ENCODE measurements at places on chromosomes 2 and 18.

GRCh38 chr18:50527636-50528307, 32.1 kb upstream of the MAPK4 start:
- DNase-seq, result no peak

DNA sequence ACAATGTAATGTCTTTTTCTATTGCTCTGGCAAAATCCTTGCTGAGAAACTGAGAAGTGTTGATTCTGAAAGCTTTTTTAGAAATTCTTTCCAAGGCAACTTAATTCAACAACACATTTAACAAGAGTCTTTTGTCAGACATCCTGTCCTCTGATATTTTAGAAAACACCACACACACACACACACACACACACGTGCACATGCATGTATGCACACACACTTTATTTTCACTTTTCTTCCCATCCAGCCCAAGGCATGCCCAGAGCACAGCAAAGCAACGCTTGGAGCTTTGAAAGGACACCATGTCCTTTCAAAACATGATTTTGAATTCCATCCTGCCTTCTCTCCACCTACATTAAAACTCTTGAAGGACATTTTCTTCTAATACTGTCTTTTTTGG, 116.1 kb downstream of the ATL2 start:
- DNase-seq, result no peak

GRCh38 chr18:34999756-35000289, 41.4 kb upstream of the MAPRE2 start:
- no peak for DNase-seq

- DNase-seq, result no peak
Measured at GRCh38 chr2:40138314-40138713, 313.6 kb downstream of the SLC8A1 start.

- DNase-seq, result no peak
Measured at GRCh38 chr18:55593888-55594287, 5.9 kb upstream of the TCF4 start.

- DNase-seq, result no peak
Measured at GRCh38 chr18:14930076-14930475, 182.1 kb downstream of the ANKRD30B start.

- peak; percentile 23 for DNase-seq
Measured at GRCh38 chr2:117199511-117199910, 615.0 kb upstream of the DDX18 start.

DNA sequence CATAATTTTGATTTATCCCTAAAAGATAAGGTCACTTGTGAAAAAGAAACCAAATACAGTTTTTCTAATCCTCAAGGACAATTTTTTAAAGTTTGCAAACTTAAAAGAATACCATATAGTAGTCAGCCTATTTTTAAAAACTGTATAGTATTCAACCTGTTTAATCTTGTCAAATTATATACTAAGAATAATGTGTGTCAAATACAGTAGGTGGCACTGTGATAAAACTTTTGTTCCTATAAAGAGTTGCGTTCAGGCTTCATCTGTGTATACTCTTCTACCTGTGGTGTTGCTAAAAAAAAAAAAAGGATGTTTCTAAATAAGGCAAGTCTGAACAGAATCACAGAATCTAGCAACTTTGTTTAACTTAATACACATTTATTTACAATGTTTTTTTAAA, 68.6 kb downstream of the CCDC138 start:
- DNase-seq, result no peak

DNA sequence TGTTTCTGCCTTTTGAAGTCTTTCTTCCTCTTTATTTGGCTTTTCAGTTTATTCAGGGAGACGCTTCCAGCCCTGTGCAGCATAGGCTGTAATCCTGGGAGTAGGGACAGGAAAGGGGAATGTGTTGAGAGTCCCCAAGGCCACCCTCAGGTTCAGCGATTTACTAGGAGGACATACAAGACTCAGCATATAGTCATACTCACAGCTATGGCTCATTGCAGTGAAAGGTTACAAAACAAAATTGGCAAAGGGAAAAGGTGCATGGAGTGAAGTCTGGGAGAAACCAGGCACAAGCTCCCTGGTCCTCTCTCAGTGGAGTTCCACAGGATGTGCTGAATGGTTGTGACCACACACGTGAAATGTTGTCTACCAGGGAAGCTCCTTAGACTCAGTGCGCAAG, 49.6 kb upstream of the ZNF638 start:
- no peak for DNase-seq

DNA sequence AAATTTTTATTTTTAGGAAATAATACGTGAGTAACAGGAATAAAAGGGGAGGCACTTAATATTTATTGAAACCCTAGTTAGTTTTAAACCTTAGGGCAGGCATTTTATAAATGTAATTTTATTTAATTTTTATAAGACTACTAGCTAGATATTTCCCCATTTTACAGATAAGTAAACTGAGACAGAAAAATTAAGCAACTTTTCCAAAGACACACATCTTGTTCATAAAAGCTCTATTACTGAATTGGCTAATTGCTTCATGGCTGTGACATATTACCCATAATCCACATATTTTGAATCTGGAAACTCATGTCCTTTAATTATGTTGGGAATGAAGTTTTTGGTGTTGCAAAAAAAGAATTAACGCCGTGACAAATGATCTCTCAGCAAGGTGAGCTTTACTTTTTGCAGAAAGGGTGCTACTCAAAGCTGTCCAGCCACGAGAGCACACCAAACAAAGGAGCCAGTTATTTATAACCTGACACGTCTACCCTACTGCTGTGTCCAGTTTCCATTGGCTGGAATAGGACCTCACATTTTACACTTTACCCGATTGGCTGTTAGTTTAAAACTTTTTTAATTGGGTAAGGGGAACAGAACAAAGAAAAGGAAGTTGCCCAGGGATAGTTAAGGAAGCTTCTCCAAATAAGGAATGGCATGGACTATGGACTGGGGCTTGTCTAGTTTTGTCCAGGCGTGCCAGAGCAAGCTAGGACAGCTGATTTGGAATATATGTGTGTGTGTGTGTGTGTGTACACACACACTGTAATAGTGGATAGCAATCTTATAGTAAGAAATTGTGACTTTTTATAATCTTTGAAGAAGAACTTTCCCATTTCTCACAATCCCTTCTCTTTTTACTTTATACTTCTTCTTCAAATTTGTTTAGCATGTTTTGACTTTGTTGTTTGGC, 54.2 kb downstream of the COMMD1 start:
- DNase-seq, result no peak

GRCh38 chr2:160674146-160674750, 180.6 kb upstream of the RBMS1 start:
- no peak for DNase-seq

GRCh38 chr2:64750817-64751285, 97.1 kb upstream of the SERTAD2 start:
- DNase-seq, result peak; percentile 98

DNA sequence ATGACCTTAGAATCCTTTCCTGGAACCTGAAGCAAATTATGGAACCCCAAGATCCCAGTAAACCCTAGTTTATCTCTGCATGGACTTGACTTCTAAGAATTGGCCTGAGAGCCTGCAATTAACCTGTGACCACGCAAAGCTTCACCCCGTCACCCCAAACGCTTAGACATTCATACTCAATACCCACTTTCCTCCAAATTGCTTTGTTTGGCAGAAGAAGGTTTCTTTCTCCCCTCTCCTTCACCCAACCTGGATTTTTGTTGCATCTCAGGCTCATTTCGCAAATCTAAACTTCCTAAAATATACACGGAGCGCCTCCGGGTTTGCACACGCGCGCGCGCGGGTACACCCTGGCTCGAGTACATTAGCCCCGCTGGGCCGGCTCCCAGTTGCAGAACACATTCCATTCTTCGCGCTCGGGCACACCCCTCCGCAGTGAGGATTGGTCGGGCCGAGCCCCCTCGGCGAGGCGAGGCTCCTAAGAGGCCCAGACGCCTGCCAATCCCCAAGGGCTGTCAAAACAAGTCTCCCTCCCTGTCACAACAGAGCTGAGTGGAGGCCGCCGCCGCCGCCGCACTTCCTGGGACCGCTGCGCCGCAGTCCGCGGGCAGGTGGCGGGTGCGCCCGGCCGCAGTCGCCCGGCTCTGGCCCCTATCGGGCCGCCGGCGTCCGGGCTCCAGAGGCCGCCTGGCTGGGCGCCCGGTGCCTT, at the start of gene PLCL1:
Gene PLCL1, plus strand, starts transcription at position 545 of the 709 bp plus-strand sequence.
- DNase-seq, result peak; percentile 93

DNA sequence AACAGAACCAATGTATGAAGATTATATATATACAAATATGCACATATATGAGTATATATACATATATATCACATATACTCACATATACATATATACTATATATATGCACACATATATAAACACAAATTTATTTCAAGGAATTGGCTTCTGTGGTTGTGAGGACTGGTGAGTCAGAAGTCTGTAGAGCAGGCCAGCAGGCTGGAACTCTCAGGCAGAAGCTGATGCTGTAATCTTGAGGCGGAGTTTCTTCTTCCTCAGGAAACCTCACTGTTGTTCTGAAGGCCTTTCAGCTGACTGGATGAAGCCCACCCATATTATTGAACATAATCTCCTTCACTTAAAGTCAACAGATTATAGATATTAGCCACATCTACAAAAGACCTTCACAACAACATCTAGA, 143.9 kb upstream of the CREB1 start:
- no peak for DNase-seq

GRCh38 chr2:75603477-75603876, 42.7 kb upstream of the EVA1A start:
- no peak for DNase-seq

- no peak for DNase-seq
Measured at GRCh38 chr2:54012538-54013141, 41.8 kb upstream of the PSME4 start.

- no peak for DNase-seq
Measured at GRCh38 chr2:197274349-197274748, 36.2 kb downstream of the ANKRD44 start.

DNA sequence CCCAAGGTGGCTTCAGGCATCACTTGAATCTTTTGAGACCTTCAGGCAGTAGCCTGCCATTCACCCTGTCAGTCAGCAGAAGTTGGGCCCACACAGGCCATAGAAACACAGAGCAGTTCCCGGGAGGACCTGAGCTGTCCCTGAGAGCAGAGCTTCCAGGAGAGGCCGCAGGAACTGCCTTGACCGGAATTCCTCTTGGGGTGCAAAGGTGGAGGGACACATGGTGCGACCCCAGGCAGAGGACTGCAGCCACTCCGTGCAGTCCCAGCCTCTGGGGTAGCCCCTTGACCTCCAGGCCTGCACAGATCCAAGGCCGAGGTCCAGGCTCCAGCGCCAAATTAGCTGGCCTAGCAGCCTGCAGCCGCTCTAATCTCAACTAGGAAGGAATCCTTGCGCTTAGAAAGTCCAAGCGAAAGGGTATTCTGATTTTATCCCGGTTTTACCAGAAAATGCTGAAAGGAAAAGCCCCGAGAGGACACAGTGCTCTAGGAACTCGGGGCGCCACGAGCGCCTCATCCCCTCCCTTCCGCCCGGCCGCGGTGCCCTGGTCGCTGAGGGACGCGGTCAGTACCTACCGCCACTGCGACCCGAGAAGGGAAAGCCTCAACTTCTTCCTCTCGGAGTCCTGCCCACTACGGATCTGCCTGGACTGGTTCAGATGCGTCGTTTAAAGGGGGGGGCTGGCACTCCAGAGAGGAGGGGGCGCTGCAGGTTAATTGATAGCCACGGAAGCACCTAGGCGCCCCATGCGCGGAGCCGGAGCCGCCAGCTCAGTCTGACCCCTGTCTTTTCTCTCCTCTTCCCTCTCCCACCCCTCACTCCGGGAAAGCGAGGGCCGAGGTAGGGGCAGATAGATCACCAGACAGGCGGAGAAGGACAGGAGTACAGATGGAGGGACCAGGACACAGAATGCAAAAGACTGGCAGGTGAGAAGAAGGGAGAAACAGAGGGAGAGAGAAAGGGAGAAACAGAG, 5.4 kb downstream of the SIX2 start:
- DNase-seq, result no peak

GRCh38 chr2:160114020-160114419, 51.6 kb upstream of the PLA2R1 start:
- no peak for DNase-seq

DNA sequence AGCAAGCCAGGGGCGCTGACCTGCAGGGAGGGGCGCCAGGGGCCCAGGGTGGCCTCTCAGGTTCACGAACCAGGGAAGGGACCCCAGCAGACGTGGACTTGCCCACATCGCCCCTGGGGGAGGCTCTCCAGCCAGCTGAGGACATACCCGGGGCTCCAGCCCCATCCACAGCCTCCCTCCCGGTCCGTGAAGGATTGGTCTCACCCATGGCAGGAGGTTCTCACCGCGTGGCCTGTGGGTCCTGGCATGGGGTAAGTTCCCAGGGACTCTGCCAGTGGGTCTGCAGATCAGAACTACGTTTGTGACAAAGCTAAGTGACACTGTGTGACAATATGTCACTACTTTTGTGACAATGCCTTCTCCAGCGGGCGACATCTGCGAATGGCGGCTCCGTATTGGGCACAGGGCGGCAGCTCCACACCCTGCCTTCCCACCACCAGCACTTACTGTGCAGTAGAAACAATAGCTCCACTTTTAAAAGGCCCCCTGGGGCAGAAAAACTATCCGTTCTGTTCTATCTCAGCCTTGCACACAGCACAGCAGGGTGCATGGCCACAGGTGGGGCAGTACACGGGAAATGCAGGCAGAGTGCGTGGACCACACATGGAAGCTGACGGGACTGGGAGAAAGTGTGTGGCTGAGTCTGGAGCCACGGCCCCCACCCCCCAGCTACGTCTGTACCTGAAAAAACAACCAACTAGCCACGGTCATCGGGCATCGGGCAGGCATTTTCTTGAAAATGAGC, 65.2 kb upstream of the CTDP1 start:
- no peak for DNase-seq

DNA sequence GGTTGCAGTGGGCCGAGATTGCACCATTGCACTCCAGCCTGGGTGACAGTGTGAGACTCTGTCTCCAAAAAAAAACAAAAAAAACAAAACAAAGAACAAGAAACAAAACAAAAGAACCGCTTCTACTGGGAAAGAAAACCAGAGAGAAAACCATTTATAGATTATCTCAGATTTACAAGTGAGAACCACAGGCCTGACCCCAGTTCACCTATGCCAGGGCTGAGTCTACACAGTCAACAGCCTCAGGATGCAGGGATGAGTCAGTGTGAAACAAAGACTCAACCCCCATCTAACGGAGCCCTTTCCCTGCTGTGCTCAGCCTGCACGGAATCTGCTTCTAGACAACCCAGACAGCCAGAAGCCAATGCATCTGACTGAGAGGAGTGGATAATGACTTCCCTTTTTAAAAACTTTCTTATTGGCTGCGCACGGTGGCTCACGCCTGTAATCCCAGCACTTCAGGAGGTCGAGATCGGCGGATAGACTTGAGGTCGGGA, 25.5 kb upstream of the YWHAQ start:
- no peak for DNase-seq

DNA sequence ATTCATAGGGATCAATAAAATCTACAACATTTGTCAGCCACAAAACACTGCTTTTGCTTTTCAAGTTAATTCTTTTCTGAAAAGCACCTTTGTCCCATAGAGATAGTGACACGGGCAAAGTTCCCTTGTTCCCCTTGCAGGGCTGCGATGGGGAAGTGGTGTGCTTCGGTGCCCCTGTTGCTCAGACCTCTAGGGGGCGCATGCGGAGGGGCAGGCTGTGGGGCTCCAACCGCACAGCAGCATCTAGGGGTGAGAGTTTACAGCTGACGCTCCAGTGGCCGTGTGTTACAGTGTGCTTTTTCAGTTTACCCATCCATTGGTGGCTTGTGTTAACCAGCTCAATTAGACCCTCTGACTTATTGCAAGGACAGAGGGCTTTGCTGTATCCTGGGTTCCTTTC, 1432.2 kb upstream of the ACVR2A start:
- DNase-seq, result no peak

- DNase-seq, result no peak
Measured at GRCh38 chr2:69549421-69549820, 94.1 kb downstream of the AAK1 start.
